ENCODE measurements at places on chromosomes 4 and X. TPM values are rescaled to one million over a fixed set of nuclear protein-coding genes. Genes with fewer than 3 reads are reported as not detected.

The RASGEF1B gene
- 5.5 TPM for total RNA-seq

GRCh38 chr4:48375651-48376304 is 34.4 kb downstream of the SLAIN2 start:
- peak; percentile 80 for DNase-seq

DNA sequence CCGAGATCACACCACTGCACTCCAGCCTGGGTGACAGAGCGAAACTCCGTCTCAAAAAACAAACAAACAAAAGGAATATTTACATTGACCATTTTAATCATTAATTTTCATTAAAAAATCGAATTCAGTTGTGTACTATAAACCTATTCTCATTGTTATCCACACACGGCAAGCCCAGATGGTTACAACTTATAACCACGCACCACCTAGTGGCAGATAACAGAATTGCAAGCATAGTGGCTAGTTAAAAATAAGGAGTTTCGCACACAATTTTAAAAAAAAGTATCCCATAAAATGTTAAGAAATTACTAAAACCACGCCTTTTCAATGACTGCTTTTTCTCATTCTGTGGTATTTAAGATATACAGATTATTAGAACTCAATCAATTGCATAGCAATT is 25.4 kb downstream of the MBNL3 start:
- DNase-seq, result no peak

GRCh38 chr4:107666134-107666533 is 53.9 kb downstream of the PAPSS1 start:
- DNase-seq, result no peak

DNA sequence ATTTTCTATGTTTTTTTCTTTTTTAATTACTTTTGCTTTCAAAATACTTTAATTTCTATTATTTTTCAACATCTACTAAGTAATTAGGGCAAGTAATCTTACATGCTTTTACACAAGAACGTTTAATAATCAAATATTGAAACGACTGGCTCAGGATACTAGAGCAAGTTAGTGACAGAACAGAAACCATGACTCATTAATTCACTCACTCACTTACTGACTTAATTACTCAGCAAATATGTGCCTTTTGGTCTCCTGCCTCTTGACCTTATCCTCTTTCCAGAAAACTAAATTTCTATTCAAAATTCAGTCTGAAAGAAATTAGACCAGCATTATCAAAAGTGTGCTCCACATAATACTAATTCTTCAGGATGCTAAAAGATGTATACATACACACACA is 314.9 kb upstream of the TEX13C start:
- no peak for DNase-seq

- DNase-seq, result no peak
Measured at GRCh38 chr4:98664959-98665358, 6.5 kb upstream of the TSPAN5 start.

- no peak for DNase-seq
Measured at GRCh38 chr4:138702190-138702824, 313.3 kb upstream of the NOCT start.

GRCh38 chr4:100421361-100421978 is 96.4 kb downstream of the EMCN start:
- peak; percentile 21 for DNase-seq

The PFKFB1 gene
- not detected for total RNA-seq

DNA sequence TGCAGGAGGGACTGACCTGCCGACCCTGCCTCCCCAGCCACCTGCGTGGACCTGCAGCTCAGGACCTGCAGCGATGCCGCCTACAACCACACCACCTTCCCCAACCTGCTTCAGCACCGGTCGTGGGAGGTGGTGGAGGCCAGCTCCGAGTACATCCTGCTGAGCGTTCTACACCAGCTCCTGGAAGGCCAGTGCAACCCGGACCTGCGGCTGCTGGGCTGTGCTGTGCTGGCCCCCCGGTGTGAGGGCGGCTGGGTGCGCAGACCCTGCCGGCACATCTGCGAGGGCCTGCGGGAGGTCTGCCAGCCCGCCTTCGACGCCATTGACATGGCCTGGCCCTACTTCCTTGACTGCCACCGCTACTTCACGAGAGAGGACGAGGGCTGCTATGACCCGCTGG is 8.5 kb downstream of the CPZ start:
- no peak for DNase-seq

DNA sequence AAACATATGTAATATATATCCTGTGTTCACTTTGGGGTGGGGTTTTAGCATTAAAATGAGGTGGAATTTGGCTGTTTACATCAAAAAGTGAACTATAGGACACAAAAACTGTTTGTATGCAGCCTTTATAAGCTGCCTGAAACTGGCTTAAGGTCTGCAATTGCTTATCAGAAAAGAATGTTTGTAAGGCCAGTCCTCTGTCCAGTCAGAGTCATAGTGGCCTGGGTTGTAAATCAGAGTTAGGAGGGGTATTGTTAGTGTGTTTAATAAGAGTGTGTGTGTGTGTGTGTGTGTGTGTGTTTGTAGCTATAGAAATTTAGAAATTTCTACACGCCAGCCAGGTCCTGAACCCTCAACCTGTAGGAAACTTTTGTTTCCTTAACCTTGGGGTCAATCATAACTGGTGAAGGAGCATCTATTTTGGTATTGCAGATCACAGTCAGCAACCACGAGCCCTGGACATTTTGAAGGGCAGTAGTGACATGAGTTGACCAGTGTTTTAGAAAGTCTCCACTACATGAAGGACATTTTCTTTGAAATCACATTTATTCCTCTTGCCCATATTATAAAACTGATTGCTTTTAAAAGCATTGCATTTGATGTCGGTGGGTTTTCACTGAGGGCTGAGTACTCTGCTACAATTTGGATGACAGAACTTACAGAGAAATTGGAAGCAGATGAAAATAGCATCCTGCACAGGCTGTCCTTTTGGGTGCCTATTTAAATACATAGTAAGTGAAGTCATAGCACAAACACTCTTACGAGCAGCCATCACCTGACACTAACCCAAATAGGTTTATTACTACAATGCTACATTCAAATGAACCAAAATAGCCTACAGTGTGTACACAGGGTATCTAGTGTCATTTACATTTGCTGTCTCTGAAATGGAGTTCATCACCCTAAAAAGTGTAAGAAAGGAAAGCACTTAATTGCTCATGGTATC is 11.2 kb upstream of the TMEM154 start:
- DNase-seq, result no peak

GRCh38 chrX:153569475-153569874 is 29.5 kb downstream of the CCNQ start:
- no peak for DNase-seq

DNA sequence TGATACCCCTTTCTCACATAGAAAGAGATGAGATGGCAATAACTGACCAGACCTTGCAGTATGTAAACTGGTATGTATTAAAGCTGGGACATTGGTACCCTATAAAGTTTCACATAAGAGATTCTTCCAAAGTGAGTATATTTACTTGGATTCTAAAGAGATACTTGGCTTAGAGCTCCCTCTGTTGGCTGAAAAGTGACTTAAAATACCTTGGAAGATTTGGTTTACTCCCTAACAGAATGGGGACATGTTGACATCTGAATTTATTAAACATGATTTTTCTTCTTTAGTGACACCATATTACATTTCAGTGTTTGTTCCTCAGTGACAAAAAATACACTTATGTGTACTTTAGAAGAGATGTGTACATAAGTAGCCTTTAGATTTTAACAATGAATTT is 47.9 kb upstream of the RGN start:
- DNase-seq, result peak; percentile 21

DNA sequence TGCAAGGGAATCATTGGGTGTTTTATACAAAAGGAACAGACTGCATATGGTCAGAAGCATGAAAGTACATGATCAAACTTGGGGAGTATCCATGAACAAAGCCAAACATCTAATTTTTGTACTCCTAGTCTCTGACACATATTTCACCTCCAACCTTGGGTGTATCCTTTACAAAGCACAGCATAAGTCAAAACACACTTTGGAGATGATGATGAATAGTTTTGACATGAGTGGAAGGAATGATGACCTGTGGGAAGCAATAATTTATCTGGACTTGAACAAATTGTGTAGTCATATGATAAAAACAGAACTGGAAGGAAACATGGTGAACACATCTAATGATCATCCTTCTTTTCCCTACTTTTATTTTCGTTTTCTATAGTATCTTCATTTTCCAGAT is 108.7 kb upstream of the PLS3 start:
- no peak for DNase-seq

DNA sequence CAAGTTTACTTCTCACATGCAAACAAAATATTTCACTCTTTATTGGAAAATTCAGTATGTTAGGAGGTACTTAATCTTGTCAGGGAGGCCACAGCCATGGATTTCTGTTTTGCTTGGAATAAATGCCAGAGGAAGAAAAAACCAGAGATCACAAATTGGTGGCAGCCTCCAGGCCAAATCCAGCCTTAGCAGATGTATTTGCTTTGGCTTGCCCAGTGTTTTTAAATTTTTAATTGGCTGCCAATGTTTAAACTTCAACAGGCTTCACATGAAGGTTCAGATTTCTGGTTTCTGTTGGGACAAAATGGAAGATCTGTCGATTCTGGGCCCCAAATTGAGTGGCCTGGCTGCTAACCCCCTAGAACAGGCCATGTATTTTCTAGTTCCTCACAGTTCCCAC is 19.2 kb downstream of the YY2 start:
- no peak for DNase-seq

DNA sequence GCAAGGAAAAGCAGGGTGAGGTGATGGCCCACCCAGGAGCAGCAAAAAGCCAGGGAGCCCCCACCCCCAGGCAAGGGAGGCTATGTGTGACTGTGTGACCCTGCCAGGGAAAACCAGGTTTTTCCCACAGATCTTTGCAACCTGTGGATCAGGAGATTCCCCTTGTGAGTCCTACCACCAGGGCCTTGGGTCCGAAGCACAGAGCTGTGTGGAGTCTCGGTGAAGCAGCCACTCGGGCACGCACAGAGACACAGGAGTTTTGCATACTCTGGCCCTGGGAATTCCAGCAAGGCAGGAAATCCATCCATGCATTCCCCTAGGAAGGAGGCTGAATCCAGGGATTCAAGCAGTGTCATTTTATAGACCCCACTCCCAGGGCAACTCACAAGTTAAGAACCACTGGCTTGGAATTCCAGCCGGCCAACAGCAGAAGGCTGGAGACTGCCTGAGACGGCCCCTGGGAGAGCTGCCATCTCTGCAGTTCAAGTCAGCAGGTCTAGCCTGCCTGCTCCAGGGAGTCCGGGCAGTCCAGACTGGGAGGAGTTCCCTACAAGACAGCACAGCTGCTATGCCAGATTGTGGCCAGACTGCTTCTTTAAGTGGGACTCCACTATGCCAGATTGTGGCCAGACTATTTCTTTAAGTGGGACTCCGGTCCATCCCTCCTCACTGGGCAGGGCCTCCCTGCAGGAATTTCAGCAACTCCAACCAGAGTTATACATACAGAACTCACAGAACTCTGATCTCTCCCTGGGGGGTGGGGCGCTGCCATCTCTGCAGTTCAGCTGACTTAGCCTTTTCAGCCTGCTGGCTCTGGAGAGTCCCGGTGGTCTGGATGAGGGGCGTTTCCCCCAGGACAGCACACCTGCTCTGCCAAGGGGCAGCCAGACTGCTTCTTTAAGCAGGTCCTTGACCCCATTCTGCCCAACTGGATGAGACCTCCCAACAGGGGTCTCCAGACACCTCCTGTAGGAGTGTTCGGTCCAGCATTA is 85.1 kb upstream of the ADAD1 start:
- no peak for DNase-seq

GRCh38 chrX:114073926-114074325 is 510.0 kb upstream of the HTR2C start:
- no peak for DNase-seq

The IL3RA gene
- total RNA-seq, result not detected

- DNase-seq, result no peak
Measured at GRCh38 chr4:144645102-144645630, 790 bp upstream of the HHIP start.

- peak; percentile 68 for DNase-seq
Measured at GRCh38 chrX:47366041-47366722, 4.2 kb upstream of the ZNF157 start.

DNA sequence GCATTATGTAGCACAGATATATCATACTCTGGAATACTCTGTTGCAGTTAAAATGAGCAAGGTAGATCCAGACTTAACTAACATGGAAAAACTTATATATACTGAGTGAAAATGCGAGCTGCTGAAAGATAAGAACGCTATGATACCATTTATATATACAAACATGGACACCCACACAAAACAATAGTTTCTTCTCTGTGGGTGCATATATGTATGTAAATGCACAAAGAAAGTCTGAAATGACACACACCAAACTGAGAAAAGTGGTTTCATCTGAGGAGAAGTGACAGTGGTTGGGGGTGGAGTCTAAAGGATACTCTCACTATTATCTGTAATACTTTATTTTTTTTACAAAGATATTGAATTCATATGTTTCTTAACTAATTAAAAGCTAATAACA is 12.2 kb upstream of the FGF2 start:
- DNase-seq, result no peak

- no peak for DNase-seq
Measured at GRCh38 chrX:19569930-19570329, 54.6 kb upstream of the MAP3K15 start.

The POU3F4 gene
- not detected for total RNA-seq

DNA sequence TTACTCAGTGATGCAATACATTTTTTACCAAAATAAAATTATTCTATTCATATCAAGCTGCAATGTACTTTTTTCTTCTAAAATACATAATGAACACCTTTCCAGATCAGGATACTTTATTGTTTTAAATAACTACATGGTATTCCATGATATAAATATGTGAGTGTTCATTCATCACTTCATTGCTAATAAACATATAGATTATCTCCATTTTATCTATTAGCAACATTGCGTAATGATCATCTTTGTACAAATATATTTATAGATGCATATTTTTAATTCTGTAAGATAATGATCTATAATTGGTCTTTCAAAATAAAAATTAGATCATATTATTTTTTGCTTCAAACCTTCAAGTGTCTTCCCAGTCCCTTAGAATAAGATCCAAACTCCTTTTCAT is 156.1 kb upstream of the HHIP start:
- DNase-seq, result no peak

DNA sequence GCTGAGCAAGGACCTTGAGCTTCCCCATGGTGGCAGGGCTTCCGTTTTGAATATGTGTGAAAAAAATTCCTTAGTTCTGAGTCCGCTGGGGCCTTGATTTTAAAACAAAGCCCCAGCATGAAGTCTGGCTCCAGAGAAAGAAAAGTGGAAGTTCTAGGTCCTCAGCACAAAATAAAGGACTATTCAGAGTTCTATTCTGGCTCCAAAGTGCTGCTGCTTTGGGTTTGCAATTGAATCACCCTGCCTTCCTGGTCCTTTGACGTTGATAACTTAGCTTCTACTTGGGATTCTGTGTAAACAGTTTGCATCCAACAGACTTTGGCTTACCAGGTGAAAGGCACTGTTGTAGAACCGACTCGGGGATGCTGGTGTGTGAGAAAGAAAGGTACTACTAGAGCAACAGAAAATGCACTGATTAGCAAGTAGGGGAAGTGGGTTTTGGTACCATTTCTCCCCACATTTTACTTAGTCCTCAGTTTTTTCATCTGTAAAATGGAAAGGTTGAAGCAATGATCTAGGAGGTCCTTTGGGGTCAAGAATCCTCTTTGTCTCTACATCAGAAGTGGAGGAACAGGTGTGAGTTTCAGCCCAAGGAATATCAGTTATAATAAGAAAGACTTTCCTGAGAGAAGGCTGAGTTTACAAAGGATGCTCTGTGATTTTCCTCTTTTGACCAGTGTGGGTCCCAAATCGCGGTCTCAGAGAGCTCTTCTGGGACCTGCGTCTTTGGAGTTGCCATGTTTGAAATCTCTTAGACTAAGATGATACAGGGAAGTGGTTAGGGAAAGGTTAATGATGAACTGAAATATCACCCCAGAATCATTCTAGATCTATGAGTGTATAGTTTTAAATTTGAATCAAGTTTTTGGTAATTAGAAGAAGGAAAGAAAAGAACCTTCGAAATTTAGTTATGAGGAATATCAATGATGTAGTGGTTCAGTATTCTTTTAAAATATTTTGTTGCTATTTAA is 28.2 kb downstream of the IGFBP7 start:
- DNase-seq, result no peak

The AP1S2 gene
- total RNA-seq, result 61.4 TPM

Measured in Caki2 (cell line).